AG08395 (cell line): ENCODE measurements at places on chromosomes 3 and 15.

GRCh38 chr15:99605490-99605931 lies 39.7 kb downstream of the MEF2A start:
- no peak for DNase-seq

DNA sequence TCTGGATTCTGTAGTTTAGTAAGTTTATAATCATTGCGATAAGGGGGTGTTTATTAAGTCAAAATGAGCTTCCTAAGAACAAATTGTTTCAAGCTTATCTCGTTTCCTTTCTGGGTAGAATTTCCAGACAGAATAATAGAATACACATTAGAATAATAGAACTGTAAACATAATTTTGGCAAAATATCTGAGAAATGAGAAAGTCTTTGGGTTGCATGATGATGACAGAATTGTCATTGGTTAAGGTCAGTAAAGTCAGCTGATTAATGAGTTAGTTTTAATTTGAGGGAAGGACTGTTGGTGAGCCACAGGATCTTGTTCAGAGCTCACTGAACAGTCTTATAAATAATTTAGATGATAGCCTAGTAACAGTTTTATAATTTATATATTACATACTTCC lies 10.2 kb downstream of the EIF2A start:
- DNase-seq = no peak

GRCh38 chr3:9035473-9035872 lies 72.2 kb upstream of the RAD18 start:
- no peak for DNase-seq

DNA sequence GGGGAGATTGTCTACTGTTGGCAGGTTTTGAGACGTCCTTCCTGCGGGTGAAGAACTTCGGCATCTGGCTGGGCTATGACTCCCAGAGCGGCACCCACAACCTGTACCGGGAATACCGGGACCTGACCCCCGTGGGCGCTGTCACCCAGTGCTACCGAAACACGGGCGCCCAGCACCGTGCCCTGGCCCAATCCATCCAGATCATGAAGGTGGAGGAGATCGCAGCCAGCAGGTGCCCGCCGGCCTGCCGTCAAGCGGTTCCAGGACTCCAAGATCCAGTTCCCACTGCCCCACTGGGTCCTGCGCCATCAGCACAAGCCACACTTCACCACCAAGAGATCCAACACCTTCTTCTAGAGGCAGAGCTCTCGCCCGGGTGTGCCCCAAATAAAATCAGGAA lies 194.9 kb upstream of the EPHA6 start:
- DNase-seq = no peak

- peak; percentile 71 for DNase-seq
Measured at GRCh38 chr3:100710261-100710968, 1.1 kb downstream of the TFG start.

DNA sequence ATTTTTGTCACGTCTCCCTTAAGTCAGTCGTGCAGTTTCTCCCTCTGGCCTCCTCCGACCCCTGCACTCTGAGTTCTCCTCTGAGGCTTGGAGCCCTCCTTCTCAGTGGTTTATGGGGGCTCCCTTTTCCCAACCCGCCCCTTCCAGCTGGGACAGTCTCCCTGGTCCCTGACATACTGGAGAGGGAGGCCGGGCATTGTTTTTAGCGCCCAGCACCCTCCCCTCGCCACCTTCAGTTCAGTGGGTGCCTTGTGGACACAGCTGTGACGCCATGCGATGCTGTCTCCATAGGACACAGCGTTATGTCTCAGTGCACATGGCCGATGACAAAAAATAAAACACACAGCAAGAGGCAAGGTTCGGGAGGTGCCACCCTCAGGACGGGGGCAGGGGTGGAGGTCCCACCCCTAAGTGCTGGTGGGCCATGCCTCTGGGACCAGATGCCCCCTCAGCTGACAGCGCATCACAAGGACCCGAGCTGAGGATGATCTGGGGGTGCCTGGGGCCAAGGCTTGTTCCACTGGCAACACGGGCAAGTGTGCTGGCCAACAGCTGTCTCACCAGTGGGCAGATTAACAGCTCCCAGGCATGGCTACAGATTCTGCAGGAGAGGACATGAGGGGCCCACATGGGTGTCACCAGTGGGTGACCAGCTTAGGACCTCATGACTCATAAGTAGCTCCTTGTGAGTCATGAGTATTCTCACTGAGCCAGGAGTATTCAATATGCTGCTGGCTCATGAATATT lies 81.6 kb downstream of the PLXNA1 start:
- DNase-seq = peak; percentile 88

DNA sequence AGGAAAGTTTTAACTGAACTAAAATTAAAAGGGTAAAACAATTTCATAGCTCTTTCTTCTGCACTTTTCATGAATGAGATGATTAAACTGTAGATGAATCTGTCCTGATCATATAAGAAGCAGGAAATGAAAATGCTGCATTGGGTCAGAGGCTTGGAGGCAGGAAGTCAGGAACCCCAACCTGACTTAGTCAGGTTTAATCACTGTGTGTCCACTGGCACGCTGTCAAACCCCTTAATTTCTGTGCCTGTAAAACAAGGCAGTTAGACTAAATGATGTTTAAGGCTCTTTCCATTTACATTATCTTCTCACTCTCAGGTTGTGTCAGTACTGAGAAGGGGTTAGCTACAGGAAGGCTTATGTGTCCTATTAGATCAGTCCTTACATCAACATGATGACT lies 193.3 kb upstream of the TTC14 start:
- no peak for DNase-seq

DNA sequence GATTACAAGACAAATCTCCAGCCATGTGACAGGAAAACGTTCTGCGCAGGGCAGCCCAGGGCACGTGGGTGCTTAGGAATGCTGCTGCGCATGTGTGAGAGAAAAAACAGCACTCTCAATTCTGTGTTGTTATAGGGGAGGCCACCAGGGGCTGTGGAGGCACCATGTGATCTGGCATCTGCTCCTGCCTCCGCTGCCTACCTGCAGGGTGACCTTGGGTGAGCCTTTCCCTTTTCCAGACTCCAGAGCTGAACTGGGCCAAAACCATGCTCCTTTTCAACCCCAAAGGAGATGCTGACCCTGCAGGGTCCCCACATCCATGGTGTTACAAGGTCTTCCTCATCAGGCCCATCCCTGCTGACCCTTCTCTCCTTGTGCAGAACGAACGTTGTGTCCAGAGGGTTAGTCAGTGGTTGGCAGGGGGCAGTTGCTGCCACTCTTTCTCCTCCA lies 81.5 kb upstream of the RASGRF1 start:
- DNase-seq = no peak

GRCh38 chr3:14761121-14761672 lies 57.6 kb upstream of the FGD5 start:
- no peak for DNase-seq

DNA sequence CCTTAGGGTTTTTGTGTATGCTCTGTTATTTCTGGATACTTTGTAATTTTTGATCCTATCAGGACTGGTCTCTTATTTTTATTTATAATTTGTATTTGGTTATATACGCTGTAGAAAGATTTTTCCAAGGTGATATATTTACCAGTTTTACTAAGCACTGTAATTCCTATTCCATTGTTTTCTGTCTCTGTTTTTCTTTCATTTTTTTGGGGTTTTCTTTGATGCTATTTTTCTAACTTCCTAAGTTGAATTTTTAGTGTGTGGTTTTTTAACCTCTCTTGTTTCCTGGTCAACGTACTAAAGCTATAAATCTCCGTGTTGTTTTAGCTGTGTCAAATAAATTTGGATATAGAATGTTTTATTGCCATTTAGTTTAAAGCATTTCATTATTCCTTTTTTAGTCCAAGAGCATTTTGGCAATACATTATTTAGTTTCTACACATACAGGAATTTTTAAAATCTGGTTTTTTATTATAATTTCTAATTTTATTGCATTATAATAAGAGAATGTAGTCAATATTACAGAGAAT lies 128.1 kb upstream of the THRB start:
- DNase-seq = no peak

GRCh38 chr15:29449136-29449535 lies 179.5 kb upstream of the NSMCE3 start:
- no peak for DNase-seq

- no peak for DNase-seq
Measured at GRCh38 chr15:62075595-62076277, 9.0 kb downstream of the C2CD4A start.

DNA sequence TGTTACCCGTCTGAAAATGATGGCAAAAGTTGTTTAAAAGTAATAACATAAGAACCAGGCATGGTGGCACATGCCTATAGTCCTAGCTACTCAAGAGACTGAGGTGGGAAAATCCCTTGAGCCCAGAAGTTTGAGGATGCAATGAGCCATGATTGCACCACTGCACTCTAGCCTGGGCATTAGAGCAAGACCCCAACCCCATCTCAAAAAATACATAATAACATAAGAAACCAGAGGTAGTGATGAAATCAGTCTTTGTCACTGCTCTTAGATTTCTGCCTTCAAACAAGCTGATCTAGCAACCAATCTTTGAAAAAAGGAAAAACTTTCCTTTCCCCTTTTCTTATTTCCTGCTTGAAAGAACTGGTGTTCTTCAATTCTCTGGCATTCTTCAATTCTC lies 71.3 kb downstream of the TMCC1 start:
- DNase-seq = no peak

GRCh38 chr15:98654790-98655360 lies 6.5 kb downstream of the IGF1R start:
- DNase-seq = no peak

DNA sequence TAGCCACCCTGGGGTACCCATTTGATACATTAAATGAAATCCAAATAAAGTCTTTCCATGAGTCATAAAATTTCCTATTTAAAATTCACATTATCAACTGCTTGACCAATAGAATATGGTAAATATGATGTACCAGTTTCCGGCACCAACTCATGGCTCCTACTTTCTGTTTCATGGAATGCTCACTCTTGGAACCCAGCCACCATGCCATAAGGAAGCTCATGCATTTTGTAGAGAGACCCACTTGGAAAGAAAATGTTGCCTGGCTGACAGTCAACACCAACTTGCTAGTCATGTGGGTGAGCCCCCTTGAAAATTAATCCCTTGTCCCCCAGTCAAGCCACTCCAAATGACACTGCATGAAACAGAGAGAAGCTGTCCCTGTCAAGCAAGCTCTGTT lies 57.2 kb downstream of the WWTR1 start:
- DNase-seq = no peak

GRCh38 chr15:56678571-56678970 lies 54.7 kb downstream of the ZNF280D start:
- no peak for DNase-seq

DNA sequence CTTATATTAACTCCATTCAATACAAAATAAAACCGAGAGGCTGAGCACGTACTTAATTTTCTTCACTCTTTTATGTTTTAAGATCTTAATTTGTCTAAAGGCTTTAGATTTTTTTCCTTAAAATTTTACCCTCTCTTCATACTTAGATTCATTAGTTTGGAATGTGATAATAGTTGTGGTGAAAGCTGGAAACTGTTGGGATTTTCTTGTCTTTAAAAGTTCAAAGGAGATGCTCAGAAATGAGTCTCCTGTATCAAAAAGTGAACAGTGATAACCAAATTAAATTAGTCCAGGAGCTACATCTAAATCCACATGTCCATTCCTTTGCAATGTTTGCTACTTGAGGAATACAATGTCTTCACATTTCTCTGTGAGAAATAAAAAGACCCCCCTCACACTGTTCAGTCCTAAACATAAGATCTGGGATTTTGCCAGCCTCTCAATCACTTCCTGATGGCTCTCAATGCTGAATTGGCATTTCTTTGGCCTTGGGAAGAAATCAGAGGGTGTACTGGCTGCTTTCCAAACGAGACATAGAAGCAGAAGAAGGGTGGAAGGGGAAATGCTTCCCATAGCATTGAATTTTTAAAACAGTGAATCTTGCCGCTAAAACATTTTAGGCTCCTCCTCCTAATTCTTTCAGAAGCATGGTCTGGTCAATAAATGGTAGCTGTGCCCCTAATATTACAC lies 245.0 kb downstream of the SHOX2 start:
- DNase-seq = peak; percentile 20
